ENCODE measurements at places on chromosomes 5 and 9. TPM values are rescaled to one million over a fixed set of nuclear protein-coding genes. Genes with fewer than 3 reads are reported as not detected.

SVEP1 gene
- 134 TPM for total RNA-seq

NEUROG1 gene
- total RNA-seq: not detected

G3BP1 gene
- 96.7 TPM for total RNA-seq

OMD gene
- not detected for total RNA-seq

NSG2 gene
- total RNA-seq: not detected

RNF208 gene
- total RNA-seq: under 0.01 TPM

AFAP1L1 gene
- total RNA-seq: 2.4 TPM

PTGER4 gene
- total RNA-seq: 3.4 TPM
